SW 1271 (cell line): ENCODE measurements at places on chromosomes 3 and 15.

DNA sequence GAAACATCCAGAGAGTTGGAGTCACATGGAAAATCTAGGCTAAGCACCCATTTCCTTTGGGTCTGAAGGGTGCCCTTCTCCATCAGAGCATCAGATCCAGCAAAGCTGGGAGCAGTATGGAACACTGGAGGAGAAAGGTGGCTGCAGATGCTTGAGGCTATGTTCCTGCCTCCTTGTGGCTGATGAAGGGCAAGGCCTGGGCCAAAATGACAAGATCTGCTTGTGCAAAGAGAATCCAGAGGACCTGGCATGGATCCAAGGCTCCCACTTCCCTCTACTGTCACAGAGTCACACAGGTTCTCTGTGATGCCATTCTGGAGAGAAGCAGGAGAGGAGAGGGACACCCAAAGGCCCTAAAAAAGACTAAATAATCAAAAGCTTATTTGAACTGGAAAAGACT lies 9.2 kb upstream of the ATP8B4 start:
- no peak for DNase-seq

GRCh38 chr3:16370872-16371740 lies 106.1 kb downstream of the OXNAD1 start:
- DNase-seq: no peak

DNA sequence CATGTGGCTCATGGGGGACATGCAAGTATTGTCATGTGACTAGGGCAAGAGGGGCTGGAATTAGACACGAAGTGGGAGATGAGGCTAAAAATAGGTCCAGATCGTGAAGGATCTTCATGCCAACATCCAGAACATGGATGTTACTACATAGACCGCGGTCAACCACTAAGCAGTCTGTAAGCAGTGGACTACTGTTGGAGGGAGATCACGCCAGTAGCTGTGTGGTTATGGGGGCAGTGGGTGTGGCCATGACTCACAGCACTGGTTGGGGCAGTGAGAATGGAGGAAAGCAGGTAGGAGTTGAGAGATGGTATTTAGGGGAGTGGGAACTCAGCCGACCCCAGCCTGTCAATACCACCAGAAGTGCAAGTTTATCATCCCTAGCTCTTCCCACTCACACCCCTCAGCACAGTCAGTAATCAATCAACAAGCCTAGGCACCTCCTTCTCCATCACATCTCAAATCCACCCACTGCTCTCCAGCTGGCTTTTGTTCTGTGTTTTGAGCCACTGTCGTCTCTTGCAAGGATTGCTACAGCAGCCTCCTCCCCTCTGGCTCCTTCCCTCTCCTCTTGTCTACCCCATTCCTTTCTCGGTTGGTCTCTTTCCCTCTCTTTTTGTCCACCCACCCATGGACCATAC lies 107.2 kb upstream of the ABHD17C start:
- no peak for DNase-seq

- peak; percentile 35 for DNase-seq
These were observed 836.2 kb downstream of the AGBL1 start for GRCh38 chr15:86915811-86916331.

- DNase-seq: no peak
These were observed 10.2 kb downstream of the MUC4 start for GRCh38 chr3:195801251-195802183.

DNA sequence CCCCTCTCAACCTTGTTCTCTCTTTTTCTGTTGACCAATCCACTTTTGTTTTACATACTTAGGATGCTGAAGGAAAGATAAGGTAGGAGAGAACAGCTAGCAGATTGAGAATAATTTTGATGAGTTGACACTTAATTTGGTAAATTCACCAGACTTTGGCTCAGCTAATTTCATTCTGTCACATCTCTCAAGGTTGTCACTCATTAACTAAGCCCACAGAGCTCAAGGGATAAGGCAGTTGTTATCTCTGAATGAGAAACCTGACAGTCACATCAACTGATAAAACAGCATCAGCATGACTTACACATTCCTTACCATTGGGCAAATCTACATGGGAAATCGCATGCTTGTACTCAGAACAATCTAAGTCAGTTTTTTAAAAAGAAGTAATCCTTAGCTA lies 591.4 kb downstream of the NLGN1 start:
- DNase-seq: no peak

- DNase-seq: no peak
These were observed 76.7 kb upstream of the DCBLD2 start for GRCh38 chr3:98978068-98978811.

DNA sequence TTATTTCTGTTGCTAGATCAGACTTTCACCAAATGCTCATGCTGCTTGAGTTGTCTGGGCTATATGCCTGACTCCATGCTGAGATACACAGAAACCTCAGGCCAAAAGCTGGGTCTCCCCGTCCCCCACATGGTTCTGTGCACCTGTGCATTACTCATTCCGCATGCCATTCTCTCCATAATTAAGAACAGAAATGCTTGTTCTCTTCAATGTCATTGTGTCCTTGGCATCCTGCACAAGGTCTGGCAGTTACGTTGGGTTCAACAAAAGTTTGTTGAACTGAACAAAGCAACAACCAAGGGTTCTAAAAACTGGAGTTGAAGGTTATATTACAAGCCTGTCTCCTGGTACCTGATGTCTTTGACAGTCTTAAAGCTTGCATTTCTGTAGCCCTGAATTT lies 177.5 kb downstream of the FNDC3B start:
- no peak for DNase-seq

GRCh38 chr3:169116056-169116693 lies 547.3 kb downstream of the MECOM start:
- no peak for DNase-seq

GRCh38 chr3:126004692-126005091 lies 35.7 kb downstream of the ROPN1B start:
- no peak for DNase-seq

GRCh38 chr3:101903451-101903871 lies 54.1 kb downstream of the NFKBIZ start:
- no peak for DNase-seq

DNA sequence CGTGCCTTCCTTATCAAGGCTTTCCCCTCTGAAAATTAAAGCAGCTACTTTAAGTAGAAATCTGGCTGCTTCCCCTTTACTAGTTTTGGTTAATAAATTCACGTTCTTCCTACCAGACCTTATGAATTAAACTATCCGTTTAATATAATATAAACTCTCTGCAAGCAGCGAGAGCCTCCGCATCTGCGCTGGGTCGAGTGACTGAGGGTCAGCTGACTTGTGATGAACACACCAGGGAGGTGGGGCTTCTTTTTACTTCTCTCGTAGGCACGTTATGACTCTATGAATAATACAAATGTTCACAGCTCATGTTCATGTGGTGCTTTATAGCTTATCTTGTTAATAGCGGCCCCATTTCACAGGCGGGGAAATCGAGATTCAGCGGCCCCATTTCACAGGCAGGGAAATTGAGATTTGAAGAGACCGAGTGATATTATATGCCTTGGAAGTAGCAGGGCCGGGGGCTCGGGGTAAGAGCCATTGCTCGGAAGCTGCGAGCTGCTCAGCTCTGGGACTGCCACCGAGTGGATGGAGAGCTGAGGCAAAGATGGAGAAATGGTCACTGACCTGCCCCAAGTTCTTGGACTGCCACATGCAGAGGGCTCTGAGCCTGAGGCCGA lies 8.3 kb downstream of the MUC4 start:
- DNase-seq: no peak

GRCh38 chr3:53303549-53303948 lies 43.8 kb downstream of the DCP1A start:
- DNase-seq: no peak

DNA sequence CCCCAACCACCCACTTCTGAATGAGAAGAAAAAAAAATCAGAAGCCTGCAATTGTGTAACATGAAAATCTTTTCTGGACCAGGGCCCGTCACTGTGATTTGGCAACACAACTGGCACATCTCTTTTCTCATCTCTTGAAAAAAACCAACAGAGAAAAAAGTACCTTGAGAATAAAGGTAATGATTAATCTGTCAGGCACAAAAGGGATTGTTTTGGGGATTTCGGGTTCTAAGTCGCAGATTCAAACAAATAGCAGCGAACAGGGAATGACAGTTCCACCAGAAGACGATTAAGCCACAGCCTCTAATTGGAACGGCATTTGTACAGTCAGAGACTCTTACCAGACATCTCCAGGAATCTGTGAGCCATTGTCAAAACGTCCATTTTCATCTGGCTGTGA lies at the start of gene AQP9:
AQP9 (plus strand) TSS at position 276 of the 400 bp plus-strand sequence. CDS start 185 bp downstream, outside the sequence.
- no peak for DNase-seq

GRCh38 chr3:126389112-126389793 lies 5.5 kb upstream of the CFAP100 start:
- peak; percentile 30 for DNase-seq

DNA sequence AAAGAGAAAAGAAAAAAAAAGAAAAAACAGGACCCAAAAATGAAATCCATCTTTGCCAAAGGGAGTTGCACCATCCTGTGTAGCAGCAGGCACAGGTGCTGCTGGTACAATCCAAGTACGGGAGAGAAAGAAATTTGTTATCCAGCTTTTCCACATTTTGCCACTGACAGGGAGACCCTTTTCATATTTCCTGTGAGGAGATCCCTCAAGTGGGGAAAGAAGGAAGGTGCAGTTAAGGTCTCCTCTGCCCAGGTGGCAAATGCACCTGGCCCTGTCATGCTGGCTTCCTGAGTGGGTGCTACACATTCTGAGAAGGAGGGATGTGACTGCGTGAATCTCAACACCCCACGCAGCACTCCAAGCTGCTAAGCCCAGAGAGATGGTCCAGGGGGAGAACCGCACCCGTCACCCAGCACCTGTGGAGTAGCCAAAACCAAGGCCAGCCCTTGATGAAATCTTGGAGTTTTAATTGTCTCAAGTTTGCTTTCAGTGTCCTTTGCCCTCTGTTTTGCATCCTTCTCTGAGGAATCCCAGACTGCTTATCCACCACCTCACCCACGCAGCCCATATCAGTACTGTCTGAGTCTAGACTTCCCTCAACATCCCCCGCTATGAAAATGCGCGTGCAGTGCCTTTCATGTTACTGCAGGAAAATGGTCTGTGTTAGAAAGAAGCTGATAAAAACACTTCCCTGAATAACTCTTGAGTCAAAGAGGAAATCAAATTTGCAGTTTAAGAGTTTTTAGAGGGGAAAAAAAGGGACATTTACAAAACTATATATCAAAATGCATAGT lies 141.9 kb upstream of the THBS1 start:
- no peak for DNase-seq

DNA sequence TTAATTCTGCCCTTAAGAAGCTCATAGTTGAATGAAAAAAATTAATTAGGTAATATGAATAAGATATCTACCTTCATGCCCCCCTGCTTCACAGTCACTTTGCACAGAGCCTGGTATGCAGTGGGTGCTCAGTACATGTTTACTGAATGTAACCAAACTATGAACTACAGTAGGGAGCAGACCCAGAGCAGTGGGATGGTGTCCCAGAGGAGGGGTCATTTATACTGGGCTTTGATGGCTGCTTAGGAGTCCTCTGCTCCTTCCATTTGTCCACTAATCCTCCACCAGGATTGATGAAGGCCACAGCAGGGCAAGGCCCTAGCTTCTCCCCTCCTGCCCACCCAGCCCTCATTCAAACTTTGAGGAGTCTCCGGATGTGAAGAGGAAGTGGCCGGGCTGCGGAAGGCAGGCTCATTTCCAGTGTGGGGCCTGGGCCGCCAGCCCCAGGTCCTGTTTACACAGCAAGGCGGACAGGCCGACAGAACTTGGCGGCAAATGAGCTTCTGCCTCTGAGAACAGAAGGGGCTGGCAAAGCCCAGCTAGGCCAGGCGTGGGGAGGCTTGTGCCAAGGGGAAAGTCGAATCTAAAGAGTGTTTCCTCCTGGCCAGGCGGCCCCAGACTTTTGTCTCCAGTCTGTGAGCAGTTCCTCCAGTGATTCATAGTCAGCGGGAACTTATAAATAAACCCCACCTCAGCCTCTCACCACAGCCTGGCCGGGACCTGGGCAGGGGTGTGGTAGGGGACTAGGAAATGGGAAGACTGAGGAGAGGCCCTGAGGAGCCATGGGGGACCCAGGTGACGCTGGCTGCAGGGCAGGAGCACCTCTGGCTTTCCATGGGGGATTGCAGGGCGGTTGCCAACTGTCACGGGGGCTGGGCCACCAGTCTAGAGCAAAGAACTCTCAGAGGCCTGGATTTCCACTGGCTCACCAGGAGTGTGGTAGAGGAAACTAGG lies 51.6 kb upstream of the LCTL start:
- no peak for DNase-seq

GRCh38 chr15:67017311-67017710 lies 48.1 kb upstream of the SMAD3 start:
- no peak for DNase-seq

GRCh38 chr3:73255609-73256029 lies 194.2 kb downstream of the EBLN2 start:
- DNase-seq: no peak

GRCh38 chr3:101635345-101635744 lies 41.6 kb downstream of the ZBTB11 start:
- DNase-seq: no peak

GRCh38 chr3:24781454-24781853 lies 286.8 kb upstream of the THRB start:
- no peak for DNase-seq

- DNase-seq: no peak
These were observed 3.2 kb downstream of the MAN2A2 start for GRCh38 chr15:90906181-90906849.

DNA sequence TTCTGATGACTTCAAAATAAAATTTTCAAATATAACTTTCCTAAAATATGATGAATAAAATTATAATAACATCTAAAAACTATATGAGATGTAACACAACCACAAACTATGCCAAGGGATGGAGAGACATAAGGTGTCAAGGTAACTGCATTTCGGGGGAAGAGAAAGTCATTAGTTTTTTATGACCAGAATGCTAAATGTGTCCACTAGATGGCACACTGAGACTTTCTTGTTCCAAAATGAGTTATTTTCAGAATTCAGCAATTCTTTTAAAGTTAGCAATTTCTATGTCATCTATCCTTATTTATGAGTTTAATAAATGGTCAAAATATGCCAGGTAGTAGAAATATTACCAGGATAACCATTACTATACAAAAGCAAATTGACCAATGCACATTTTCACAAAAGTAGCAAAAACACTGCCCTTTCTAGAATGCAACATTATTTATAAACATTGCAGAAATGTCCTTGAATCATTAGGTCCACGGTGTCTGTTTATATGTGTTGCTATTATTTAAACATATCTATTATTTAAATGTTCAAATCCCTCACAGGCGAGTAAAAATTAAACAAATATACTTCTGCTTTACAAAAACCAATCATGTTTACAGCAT lies 374.2 kb downstream of the PLCL2 start:
- DNase-seq: no peak

DNA sequence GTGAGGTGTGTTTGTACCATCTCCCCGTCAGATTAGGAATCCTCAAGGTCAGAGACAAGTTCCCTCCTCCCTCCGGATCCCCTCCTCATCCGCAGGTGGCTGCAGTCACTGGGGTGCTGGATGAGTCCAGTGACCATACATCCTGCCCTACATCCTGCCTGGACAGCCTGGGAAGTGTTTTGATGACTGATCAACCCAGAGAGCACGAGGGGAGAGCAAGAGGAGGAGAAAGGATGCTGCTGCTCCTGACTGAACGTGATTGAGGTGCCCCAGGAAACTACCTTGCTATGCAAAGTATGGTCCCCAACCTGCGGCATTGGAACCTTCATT lies 65.1 kb downstream of the SLC12A8 start:
- DNase-seq: no peak
